ENCODE measurements at places on chromosomes 12 and 14. TPM values are rescaled to one million over a fixed set of nuclear protein-coding genes. Genes with fewer than 3 reads are reported as not detected.
A peak's percentile ranks its signal among the peaks of the same experiment; 100 is the strongest.

The DEGS2 gene
- 2.0 TPM for total RNA-seq

The TPPP2 gene
- total RNA-seq = not detected

The AHNAK2 gene
- 24.5 TPM for total RNA-seq

The TARBP2 gene
- total RNA-seq = 48.3 TPM

The AQP2 gene
- not detected for total RNA-seq

The SRGAP1 gene
- 12.9 TPM for total RNA-seq

The TRHDE gene
- total RNA-seq = 0.51 TPM

The SCN8A gene
- total RNA-seq = 0.42 TPM

The RASSF9 gene
- 7.7 TPM for total RNA-seq

The COX8C gene
- not detected for total RNA-seq

The C12orf42 gene
- 0.05 TPM for total RNA-seq

- no peak for DNase-seq
Observed at GRCh38 chr12:92995258-92995903, 66.3 kb upstream of the EEA1 start.

DNA sequence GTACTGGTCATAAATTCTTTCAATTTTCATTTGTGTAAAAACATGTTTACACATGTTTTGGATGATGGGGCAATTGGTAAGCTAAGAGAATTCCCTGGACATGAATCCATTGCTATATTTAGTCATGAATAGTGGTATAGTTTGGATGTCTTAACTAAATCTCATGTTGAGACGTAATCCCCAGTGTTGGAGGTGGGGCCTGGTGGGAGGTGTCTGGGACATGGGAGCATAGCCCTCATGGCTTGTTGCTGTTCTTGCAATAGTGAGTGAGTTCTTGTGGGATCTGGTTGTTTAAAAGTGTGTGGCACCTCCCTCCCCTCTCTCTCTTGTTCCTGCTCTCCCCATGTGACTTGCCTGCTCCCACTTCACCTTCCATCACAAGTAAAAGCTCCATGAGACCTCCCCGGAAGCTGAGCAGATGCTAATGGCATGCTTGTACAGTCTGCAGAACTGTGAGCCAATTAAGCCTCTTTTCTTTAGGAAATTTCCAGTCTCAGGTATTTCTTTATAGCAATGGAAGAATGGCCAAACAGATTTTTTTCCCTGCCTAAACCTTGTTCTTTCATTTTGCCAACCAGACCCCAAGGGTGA lies 33.6 kb downstream of the CTSG start:
- no peak for DNase-seq

- peak; percentile 10 for DNase-seq
Observed at GRCh38 chr14:89186856-89187376, 230.1 kb downstream of the FOXN3 start.

DNA sequence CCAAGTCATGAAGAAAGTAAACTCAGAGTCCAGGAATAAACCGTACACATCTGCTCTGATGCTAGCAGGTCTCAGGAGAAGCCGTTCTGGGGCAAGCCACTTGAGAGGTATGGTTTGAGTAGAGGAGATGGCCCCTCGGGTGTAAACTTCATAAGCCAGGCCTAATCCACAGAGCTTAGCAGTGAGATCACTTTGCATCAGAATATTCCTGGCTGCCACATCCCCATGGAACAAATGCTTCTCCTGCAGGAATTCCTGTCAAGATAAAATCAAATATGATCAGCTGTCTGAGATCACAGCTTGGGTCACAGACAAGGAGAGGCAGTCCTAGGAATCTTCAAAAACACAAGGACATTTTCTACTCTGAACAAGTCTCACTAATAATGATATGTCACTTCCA lies 11.2 kb upstream of the MAGOHB start:
- DNase-seq = peak; percentile 53

GRCh38 chr14:63361790-63362189 lies 43.1 kb upstream of the GPHB5 start:
- no peak for DNase-seq

DNA sequence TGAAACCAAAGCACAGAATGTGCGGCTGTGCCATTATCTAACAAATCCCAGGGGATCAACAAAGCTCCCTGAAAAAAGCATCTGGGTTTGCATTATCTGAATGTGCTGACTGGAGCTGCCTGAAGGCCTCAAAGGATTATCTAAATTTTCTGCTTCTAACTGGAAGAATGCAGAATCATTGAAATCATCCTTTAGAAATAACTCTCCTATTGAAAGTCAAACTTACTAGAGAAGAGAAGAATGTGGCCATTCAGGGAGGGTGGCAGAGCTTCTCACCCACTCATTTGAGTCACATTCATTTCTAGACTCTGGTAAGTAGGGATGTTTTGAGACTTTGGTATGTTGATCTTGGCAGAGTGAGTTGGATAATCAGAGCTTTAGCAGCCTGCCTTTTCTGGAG lies 220.6 kb upstream of the RGS6 start:
- peak; percentile 66 for DNase-seq

GRCh38 chr14:78633752-78634151 lies 463.6 kb downstream of the NRXN3 start:
- DNase-seq = no peak

DNA sequence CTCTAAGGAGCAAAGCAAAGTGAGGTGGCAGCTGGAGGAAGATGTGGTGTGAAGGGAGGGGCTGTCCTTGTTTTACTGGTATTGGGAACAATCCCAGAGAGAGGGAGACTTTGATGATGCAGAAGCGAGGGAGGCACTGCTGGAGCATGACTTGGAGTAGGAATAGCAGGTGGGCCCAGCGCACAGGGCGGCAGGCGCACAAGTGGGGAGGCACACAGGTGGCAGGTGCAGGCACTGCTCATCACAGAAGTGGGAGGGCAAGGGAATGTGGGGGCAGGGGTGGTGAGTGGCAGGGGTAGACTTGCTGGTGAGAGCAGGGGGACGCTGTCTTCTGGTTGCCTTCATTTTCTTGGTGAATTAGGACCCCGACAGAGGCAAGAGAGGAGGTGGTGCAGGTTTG lies 11.5 kb upstream of the IFI27 start:
- no peak for DNase-seq

DNA sequence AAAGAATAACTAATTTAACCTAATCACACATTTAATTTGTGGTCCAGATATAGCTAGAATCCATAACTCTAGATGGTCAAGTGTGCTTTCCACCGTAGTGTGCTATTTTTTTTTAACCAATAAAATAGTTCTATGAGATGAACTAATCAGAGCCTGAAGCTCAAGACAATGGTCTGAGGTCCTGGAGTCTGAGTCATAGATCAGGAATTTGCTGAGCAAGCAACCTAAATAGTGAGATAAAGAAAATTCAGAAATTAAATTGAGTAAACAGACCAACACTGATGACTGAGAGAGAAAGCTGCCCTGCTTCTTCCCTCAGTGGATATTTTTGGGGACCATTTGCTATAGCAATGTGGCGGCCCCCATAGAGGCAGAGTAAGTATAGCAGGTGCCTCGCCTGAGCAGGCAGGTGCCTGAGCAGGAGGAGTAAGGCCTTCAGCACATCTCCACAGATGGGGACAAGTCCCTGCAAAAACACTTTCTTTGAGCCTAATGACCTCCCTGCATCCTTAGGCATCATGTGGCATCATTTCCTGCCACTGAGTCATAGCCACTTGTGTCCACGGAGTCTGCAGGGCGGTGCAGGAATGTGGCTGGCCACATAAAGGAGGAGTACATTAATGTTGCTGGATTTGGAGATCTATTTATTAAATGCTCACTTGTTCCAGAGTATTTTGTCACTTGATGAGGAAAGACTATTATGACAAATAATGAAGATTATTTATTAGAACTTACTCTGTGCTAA lies 13.9 kb upstream of the CLEC4E start:
- DNase-seq = peak; percentile 66

DNA sequence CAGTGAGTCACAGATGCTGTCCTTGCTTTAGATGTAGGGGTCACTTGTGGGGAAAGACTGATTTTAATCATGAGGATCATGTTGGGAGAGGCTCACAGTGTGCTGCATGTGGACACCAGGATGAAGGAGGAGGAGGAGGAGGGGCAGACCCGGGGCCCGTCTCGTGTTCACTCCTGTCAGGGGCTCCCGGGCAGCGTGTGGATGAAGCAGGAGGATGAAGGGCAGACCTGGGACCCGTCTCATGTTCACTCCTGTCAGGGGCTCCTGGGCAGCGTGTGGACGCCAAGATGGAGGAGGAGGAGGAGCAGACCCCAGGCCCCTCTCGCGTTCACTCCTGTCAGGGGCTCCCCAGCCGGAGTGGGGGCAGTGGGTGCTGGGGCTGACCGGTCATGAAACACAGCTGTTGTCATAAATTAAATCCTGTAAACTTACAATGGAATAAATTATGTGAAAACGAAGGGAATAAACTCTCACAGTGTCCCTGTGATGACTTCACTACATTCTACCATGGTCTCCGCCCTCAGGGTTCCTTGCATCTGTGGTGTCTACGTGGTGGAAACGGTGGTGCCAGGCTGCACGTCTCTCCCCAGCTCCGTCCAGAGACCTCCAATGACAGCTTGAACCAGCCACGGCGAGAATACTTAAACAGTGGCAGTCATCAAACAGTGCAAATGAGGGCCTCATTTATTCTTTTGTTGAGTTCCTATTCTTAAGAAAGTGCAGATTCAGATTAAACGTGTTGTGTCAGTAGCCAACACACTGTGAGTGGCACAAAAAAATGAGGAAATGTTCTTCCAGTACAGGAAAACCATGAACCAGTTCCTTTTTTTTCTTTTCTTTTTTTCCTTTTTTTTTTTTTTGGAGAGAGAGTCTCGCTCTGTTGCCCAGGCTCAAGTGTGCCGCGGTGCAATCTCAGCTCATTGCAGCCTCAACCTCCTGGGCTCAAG lies 37.7 kb upstream of the SFSWAP start:
- DNase-seq = no peak

DNA sequence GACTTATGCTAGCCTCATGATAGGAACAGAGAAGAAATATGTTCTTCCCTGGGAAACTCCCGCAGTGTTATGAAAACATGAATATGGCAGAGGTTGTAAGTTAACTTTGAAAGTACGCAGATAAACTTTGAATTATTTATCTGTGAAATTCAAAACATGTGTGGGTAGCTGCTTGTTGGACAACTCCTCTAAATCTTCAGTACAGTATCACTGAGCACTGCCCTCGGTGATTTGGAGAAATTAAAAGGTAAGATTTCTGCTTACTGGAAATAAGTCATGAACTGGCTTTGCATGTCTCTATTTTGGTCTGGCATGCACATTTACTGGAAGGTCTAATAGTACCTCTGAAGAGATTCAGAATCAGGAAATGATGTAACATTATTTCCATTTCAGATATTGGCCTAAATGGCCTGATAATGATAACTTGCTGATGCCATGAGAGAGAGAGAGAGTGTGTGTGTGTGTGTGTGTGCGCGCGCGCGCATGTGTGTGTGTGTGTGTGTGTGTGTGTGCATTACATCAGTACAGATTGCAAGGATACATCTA lies 1441.9 kb upstream of the FLRT2 start:
- peak; percentile 3 for DNase-seq

DNA sequence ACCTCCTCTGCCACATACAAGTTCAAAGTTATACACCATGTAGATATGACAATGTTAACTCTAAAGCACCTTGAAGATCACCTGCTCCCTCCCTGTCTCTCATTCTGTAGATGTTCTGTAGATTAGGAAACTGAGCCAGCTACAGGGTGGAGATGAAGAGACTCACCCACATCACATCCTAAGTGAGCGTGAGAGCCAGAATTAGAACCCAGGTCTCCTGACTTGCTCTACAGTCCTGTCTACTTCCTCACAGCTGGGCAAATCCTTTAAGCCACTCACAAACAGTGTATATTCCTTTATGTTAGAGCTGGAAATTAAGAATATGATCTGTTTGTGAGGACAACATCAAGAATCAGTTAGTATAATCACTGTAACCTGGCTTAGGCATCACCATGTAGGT lies 1.8 kb downstream of the APPL2 start:
- DNase-seq = peak; percentile 15

DNA sequence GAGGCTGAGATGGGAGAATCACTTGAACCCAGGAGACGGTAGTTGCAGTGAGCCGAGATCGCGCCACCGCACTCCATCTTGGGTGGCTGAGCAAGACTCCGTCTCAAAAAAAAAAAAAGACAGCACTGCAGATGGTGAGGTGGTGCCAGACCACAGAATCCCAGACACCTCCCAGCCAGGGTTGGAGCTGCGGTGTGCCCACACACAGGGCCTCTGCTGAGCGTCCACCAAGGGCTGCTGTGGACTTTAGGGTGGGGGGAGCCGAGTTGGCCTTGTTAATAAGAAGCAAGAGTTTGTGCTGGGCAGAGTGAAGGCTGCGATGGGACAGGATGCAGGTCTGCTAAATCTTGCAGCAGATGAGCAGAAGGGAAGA lies 14.2 kb downstream of the KMT5A start:
- DNase-seq = no peak

DNA sequence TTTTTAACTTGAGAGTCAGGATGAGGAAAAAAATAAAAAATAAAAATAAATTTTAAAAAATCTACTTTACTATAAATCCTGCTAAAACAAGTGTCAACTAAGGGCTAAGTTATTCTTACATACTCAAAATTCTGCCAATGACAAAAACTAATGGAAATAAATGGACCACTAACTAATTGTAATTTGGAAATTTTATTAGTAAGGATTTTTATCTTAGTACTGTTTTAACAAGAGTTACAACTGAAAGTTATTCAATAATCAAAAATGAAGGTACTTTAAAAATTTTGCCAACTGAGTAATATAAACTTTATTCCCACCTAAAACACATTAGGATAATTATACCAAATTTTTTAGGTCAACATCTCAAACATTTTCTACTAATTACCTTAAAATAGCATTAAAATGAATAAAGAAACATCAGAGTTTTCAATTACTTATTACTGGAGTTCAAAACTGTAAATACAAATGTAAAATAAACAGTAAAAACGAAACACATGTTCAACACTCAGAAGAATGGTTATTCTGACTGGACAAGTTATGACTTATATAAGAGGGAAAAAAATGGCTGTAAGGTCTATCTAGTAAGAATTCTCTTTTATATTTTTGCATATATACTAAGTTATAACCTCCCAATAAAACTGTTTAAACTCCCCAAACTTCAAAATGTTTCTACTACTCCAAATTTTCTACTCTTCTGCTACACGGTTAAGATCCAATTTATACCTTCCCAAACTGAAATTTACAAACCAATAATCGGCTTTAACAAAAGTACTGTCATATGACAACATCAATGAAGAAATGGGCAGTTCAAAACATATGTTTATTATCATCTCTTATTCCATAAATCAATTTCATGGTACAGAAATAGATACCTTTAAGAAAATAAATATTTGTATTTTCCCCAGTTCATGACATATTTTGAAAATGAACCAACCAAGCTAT lies 2.7 kb downstream of the HECTD1 start:
- no peak for DNase-seq

GRCh38 chr14:73610687-73611086 lies 1.6 kb upstream of the ACOT6 start:
- DNase-seq = peak; percentile 81

DNA sequence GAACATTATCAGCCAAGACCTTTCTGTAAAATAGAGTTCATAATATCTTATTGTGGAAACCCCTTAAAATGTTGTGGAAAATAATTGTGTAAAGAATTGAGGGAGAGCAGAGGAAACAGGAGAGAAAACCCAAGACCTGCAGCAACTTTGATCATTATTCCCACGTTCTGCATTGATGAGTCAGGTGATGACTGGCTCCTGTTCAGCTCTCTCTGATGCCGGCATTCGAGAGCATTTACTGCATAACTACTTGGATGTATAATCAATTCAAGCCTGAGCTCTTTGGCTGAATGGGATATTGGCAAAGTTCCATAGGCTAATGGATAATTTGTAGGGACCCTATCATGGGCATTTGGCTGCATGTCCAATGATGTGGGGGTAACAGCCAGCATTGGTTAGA lies 176.3 kb upstream of the ARID2 start:
- DNase-seq = no peak

- DNase-seq = peak; percentile 64
Observed at GRCh38 chr12:18158774-18159557, 69.0 kb upstream of the RERGL start.

GRCh38 chr12:45532113-45532512 lies 197.4 kb upstream of the ARID2 start:
- no peak for DNase-seq
